ENCODE measurements at places on chromosomes 11 and 22. TPM values are rescaled to one million over a fixed set of nuclear protein-coding genes. Genes with fewer than 3 reads are reported as not detected.

DNA sequence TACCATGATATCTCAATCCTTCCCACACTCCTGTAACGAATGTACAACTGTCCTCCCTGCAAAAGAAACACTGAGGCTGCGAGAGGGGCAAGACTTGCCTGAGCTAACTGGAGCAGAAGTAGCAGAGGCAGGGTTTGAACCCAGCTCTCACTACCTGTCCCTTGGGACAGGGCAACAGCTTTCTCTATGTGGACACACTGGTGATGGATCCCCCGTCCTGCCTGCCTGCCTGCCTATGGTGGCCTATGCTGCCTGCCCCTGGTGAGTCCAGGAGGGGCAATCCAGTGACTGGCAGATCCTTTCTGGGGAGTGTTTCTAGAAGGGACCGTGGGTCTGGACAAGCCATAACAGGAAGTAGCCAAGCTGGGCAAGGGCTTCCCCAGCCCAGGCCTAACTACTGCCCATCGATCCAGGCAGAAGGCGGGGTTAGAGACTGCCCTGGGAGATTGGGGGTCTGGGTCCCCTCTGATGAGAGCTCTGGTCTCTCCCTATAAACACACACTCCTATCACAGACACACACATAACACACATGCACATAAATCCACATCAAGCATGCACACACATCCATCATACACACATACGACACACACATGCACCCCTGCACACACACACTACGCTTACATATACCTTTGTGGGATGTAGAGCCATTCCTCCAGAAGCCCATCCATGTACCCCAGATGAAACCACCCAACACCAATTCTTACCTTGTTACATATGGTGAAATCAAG, 1.1 kb upstream of the EMID1 start:
- no peak for DNase-seq

DNA sequence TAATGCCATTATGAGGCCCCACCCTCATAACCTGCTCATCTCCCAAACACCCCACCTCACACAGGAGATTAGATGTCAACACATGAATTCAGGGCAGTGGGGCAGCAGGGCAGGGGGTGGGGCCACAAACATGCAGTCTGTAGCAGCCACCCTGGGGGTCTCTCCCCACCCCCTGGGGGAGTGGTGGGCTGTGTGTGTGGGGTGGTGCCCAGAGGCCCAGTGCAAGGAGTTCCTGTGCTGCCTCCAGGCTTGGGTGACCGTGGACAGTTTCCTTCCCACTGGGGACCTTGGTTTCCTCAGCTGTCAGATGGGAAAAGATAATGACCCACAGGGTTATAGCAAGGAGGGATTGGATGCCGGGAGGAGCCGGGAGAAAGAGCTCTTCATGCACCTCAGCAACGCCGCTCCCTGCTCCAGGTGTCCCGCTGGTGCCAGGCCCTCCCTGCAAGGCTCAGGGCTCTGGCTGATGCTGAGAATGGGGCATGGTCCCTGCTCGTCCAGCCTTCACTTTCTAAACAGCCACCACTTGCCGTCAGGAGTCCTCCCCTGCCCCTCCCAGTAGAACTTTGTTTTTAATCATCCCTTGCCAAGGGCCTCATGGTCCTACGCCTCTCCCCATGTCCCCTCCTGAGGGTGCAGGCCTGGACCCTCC, 2.0 kb upstream of the MRGPRF start:
- DNase-seq = no peak

Gene PIH1D2
- total RNA-seq = 1.0 TPM

GRCh38 chr22:25025491-25026400, 73.2 kb downstream of the KIAA1671 start:
- DNase-seq = peak; percentile 35

- peak; percentile 49 for DNase-seq
Measured at GRCh38 chr11:62542750-62543567, 3.6 kb downstream of the AHNAK start.

DNA sequence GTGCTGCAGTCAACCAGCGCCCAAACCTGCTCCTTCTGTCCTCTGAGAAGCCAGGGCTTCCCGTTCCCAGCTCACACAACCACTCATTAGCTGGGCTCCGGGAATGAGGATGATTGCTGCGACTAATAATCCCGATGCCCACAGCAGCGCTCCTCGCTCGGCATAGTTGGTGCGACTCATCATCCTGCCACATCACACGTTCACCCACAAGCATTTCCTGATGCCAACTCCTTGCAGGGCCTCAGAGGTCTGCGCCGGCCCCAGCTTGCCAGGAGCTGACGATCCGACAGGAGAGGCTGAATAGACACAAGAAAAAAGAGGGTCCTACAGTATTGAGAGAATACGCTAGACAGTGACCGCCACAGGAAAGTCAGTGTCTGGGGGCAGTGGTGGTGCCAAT, 10.6 kb upstream of the CSNK1E start:
- DNase-seq = peak; percentile 66

Gene ANKK1
- total RNA-seq = 0.19 TPM

GRCh38 chr11:92750794-92751193, 218.7 kb upstream of the MTNR1B start:
- no peak for DNase-seq

Gene CHCHD10
- 60.9 TPM for total RNA-seq

DNA sequence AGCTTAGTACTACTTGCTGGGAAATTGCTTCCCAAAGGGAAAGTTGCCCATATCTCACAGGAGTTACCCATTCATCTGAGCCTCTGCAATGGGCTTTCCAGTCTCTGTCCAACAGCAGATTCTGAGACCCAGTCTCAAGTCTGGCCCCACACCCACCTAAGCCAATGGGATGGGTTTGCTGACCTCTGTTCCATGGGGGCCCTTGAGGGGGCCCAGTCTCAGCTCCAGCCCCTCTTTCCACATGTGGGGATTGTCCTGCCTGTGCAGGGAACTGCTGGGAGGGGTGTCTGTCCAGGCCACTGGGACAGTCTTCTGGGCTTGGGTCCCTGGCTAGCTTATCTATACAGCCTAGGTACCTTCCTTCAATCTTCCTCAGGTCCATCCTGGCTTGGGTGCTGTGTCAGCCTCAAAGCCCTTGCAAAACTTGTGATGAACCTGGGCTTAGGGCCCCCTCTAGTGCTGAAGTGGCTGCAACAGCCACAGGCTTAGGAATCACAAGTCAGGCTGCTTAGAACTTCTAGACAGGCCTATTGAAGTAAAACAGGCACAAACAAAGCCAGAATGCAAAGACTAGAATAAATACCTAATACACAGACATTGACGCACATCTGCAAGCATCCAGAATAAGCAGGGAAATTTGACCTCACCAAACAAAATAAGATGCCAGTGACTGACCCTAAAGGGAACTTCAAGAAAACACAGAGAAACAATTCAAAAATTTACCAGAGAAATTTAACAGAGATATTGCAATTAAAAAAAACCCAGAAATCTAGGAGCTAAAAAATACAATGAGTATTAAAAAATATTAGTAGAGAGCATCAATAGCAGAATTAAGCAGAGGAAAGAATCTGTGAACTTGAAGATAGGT, 11.7 kb upstream of the PATL1 start:
- DNase-seq = peak; percentile 49

- no peak for DNase-seq
Measured at GRCh38 chr11:17405232-17406005, 17.0 kb upstream of the KCNJ11 start.

Gene TBX1
- total RNA-seq = 6.8 TPM

DNA sequence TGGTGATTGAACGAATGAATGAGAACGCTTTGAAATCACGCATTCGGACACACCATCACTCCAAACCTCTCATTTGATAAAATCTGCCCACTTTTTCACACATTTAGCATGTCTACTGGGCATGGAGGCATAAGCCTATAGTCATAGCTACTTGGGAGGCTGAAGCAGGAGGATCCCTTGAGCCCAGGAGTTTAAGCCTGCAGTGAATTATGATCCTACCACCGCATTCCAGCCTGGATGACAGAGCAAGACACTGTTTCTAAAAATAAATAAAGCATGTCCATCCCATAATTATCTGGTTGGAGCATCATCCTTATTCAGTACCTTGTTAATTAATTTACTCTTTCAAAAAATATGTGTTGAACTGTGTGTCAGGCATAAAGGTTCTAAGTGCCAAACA, 3.3 kb upstream of the PICALM start:
- DNase-seq = no peak

DNA sequence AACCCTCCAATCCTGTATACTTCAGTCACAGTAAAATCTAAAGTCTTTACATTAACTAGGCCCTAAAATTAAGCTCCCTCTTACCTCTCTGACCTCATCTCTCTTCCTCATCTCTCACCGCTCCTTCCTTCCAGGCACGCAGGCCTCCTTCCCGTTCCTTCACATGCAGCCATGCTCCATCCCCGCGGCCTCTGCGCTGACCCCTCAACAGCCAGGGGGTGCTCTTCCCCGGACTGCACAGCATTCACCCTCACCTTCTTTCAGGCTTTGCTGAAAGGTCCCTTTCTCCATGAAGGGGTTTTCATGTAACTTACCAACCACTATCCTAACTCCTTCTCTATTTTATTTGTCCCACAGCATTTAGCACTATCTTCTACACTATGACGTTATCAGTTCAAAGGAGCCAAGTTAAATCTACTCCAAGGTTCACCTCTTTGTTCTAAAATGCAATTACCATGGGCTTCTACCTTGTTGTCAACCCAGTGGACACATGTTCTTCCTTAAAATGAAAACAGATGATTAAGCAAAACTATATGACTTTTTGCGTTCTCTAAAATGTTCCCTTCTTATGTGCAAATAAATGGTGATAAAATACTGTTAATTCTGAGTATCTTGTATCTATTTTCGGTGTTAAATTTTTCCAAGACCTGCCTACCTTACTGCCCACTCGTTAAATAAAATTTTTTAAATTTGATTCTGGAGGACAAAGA, 57.8 kb upstream of the APOA1 start:
- no peak for DNase-seq

DNA sequence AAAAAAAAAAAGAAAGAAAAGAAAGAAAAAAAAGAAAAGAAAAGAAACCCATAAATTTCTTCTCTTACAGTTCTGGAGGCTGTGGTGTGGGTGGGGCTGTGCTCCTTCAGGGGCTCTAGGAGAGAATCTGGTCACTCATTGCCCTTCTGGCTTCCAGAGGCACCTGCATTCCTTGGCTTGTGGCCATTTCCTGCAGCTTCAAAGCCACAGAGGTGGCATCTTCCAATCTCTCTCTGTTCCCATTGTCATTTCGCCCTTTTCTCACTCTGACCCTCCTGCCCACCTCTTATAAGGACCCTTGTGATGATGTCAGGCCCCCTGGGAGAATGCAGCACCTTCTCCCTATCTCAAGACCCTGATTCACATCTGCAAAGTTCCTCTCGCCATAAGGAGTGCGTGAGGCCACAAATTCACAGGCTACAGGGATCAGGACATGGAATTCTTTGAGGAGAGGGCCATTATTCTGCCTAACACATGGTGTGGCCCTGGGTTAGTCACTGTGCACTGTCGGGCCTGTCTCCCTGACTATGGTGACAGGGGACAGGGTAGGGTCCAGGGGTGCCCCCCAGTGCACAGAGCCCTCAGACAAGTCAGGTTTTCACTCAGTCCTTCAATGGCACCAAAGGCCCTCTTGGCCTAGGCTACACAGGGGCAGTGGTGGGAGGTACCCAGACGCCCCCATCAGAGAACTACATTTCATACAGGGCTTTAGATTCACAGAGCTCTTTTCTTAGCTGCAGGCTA, 38.6 kb upstream of the PRR5 start:
- DNase-seq = no peak

DNA sequence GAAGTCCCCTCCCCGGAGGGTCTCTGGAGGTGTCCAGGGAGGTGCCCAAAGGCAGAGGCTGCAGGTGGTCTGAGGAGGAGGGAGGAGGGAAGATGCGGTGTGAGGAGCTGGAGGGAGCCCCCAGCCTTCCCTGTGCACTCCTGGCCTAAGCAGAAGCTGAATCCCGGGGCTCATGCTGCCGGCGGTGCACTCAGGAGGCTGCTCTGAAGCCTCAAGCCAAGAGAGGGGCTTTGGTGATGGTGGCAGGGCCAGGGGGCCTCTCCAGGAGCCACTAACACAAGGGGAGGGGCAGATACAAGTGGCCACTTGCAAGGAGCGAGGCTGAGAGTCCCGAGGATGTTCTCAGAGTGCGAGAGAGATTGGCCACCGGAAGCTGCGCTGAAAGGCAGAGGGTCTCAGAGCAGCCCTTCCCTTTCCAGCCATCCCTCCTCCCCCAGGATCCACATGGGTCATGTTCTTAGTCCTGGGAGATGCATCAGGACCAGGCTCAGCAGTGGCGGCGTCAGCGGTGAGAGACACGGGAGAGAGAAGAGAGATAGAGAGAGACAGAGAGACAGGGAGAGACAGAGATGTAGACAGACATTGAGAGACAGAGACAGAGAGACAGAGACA, 774 bp upstream of the MRGPRG start:
- no peak for DNase-seq

DNA sequence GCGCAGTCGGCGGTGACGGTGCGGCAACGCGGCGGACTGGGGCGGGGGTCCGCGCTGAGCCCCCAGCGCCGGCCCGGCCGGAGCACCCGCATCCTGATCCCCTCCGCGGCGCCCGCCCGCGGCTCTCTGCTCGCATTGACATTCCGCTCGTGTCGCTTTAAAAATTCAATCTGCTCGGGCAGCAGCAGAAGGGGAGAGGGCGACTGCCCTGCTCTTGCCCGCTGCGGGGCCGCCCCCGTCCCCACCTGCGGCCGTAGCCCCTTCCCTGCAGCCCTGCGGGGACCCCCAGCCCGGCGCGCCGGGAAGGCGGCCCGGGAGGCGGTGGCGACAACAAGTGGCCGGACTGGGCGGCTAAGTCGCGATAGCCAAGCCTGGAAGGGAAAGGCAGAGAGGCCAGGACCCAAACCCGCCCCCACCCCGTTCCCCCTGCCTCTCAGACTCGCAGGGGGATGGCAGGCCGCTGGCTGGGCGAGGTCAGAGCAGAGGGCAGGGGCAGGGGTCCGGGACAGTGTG, 1.1 kb downstream of the CABP7 start:
- DNase-seq = no peak

DNA sequence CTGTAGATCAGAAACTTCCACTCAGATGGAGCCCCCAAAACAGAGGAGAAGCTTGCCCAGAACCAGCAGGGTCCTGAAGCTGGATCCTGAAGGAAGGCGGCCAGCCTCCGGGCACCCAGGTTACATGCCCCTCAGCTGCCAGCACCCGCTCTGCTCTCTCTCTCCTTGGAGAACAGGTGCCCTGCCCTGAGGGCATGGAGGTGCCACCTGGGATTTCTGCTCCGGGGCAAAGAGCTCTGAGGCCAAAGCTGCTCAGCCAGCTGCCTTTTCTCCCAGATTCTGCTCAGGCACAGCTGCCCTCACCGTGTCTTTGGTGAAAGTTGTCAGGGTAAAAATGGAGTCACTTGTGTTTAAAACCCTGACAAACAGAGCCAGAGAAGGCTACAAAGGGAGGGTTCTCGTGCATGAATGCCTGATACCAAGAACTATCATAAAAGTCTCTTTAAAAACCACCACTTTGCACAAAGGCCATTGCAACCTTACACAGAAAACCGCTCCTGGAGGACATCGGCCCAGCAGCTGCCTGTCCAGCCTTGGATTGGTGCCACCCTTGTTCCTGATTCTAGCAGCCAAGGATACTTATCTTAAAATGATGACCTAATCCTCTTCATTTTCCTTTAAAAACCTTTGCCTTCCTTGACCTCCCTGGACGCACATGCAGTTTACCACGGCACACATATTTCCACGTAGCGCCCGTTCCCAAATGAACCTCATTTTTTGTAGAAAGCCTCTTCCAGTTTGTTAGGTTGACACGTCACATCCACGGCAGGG, 140.0 kb downstream of the CACNA1I start:
- no peak for DNase-seq
